ENCODE measurements at places on chromosomes 12 and 14.

DNA sequence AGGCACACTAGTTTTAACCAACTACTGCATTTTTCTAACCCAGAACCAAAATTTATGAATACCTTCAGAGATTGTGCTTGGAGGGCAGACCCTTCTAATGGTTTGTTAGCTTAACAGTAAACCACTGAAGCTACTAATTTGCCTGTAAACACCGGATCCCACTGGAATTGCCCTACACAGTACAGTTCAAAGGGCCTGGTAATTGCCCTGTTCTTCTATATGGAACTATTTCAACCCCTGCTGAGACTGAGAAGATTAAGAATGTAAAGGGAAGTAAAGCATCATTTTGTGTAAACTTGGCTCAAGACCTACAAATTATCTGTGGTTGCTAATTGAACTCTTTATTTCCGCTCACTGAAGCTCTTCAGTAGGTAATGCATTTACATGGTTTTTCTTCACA, 468.1 kb downstream of the NPAS3 start:
- peak; percentile 86 for DNase-seq
- H3K4me3 ChIP-seq: no peak overlapping the region
- H3K4me1 ChIP-seq: peaks cover 10% of the 10 kb centered on the region
- no peaks in the 10 kb centered on the region for H3K36me3 ChIP-seq
- H3K27me3 ChIP-seq: no peaks in the 10 kb centered on the region

DNA sequence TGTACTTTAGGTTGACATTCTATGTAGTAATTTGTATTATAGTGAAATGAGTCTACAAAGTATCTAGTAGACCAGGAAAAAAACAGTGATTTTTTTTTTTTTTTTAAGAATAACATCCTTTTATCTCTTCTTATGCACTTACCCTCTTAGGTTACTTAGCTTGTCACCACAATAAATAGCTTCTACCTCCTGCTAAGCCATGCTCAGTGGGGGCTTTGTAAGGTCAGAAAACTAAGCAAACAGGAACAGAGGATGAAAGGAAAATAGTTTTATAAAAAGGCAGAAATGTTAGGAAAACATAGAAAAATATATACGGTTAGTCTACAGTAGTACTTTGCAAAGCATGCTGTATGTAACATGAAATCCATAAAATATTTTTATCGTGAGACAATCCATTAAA, 385.3 kb upstream of the ATXN7L3B start:
- no peak overlapping the region for H3K27ac ChIP-seq
- DNase-seq: no peak
- no peak overlapping the region for H3K4me3 ChIP-seq
- no peaks in the 10 kb centered on the region for H3K27me3 ChIP-seq

- H3K27ac ChIP-seq: no peak overlapping the region
- no peaks in the 10 kb centered on the region for H3K27me3 ChIP-seq
- peaks cover 12% of the 10 kb centered on the region for H3K36me3 ChIP-seq
Observed at GRCh38 chr14:76203086-76204001, 51.6 kb downstream of the GPATCH2L start.

DNA sequence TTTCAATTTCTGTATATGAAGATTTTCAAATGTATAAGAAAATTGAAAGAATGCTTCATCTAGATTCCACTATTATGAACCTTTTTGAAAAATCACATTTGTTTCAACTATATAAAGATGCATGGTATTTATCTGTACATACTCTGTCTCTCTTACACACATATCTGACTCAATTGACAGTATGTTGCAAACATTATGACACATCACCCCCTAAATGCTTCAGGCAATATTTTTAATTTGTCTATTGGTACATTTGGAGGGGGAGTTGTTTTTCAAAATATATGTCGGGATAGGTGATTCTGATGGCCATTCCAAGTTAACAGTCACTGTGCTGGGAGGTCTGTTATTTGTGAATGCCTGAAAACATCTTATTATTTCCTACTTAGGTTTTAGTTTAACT, 14.4 kb downstream of the PCNX1 start:
- no peaks in the 10 kb centered on the region for H3K27me3 ChIP-seq
- DNase-seq: no peak
- H3K27ac ChIP-seq: no peak overlapping the region
- H3K4me3 ChIP-seq: no peak overlapping the region
- H3K4me1 ChIP-seq: peaks cover 61% of the 10 kb centered on the region

GRCh38 chr12:90280564-90281058, 572.0 kb upstream of the ATP2B1 start:
- no peak for DNase-seq
- no peaks in the 10 kb centered on the region for H3K27me3 ChIP-seq
- no peaks in the 10 kb centered on the region for H3K36me3 ChIP-seq
- H3K4me1 ChIP-seq: no peaks in the 10 kb centered on the region
- no peak overlapping the region for H3K4me3 ChIP-seq

DNA sequence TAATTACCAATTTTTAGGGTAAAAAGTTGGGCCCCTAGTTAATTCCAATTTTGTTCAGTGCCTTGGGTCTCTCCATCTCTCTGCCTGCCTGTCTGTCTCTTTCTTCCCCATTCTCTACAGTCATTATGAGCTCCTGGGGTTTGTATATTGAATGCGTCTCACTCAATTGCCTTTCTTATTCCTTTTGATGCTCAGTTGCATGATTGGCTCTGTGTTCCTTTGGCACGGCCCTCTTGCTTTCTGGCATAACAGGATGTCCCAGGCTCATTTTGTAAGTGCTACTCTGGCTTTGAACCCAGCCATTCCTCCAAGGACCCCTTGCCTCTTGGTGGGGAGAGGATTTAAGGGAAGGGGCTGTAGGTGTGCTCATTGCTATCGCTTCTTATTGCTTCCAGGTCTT, 35.6 kb downstream of the ZNF664 start:
- H3K4me3 ChIP-seq: no peak overlapping the region
- no peaks in the 10 kb centered on the region for H3K4me1 ChIP-seq
- peaks cover 37% of the 10 kb centered on the region for H3K36me3 ChIP-seq
- H3K27me3 ChIP-seq: no peaks in the 10 kb centered on the region
- no peak overlapping the region for H3K27ac ChIP-seq

GRCh38 chr12:119020406-119021360, 39.3 kb downstream of the SRRM4 start:
- no peak overlapping the region for H3K4me3 ChIP-seq
- H3K36me3 ChIP-seq: no peaks in the 10 kb centered on the region
- H3K4me1 ChIP-seq: no peaks in the 10 kb centered on the region
- no peak overlapping the region for H3K27ac ChIP-seq
- DNase-seq: peak; percentile 62
- peaks cover 68% of the 10 kb centered on the region for H3K27me3 ChIP-seq

- H3K27ac ChIP-seq: peak overlapping the region; percentile 90
- H3K36me3 ChIP-seq: no peaks in the 10 kb centered on the region
- peaks cover 19% of the 10 kb centered on the region for H3K4me1 ChIP-seq
Observed at GRCh38 chr12:67649261-67649569, 670 bp downstream of the DYRK2 start.

DNA sequence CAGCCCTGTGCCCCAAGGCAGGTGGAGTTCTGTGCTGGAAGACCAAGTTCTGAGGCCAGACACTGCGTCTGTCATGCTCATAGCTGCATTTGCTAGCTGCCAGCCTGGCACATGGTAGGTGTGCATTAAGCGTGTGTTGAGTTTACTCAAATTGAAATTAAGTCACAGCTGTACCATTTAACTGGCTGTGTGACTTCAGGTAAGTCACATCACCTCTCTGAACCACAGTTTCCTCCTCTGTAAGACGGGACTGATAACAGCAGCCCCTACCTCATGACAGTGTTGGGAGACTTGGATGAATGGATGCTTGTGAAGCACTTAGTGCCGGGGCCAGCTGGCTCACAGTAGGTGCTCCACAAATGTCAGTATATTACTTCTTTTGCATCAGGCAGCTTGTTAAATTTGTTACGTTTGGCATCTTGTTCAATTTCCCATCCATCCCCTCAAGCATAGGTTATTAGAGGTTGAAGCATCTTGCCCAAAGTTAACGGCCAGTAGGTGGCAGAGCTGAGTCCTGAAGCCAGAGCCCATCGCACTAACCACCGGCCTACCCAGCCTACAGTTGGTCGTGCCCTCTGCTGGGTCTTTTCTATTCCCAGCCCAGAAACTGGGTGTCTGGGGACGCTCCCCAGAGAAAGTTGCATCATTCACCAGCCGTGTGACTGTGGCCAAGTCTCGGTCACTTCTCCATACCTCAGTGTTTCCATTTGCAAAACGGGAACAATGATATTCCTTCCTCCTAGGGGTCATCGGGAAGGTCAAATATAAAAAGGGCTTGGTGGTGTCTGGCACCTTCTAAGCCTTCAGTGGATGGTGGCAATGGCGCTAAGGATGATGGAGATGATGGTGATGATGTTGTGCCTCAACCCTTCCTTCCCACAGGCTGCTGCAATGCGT, 4.5 kb downstream of the DAO start:
- no peak overlapping the region for H3K4me3 ChIP-seq
- no peaks in the 10 kb centered on the region for H3K4me1 ChIP-seq
- peak; percentile 67 for DNase-seq
- H3K36me3 ChIP-seq: no peaks in the 10 kb centered on the region
- H3K27me3 ChIP-seq: no peaks in the 10 kb centered on the region

DNA sequence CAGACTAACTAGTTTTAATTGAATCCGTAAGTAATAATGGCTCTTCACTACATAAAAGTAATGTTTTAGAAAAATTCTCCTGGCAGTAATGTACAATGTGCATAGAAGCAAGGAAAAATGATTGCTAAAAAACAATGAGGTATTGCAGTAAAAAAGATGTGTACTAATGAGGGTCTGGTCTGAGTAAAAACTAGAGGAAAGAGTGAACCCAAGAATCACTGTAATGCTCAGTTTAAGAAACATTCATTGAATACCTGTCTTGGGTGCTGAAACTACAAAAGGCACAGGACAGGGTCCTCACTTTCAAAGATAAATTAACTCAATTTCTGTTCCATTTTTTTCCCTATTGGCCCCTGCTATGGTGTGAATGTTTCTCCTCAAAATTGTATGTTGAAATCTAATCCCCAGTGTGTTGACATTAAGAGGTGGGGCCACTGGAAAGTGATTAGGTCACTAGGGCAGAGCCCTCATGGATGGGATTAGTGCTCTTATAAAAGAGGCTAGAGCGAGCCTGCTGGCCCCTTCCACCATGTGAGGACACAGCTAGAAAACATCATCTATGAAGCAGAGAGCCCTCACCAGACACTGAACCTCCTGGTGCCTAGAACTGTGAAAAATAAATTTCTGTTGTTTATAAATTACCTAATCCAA, 51.6 kb downstream of the RPS6KA5 start:
- H3K36me3 ChIP-seq: no peaks in the 10 kb centered on the region
- no peak for DNase-seq
- H3K4me3 ChIP-seq: no peak overlapping the region
- no peaks in the 10 kb centered on the region for H3K4me1 ChIP-seq
- H3K27ac ChIP-seq: no peak overlapping the region

GRCh38 chr14:106586098-106586704, 1059.8 kb downstream of the TMEM121 start:
- no peaks in the 10 kb centered on the region for H3K27me3 ChIP-seq
- peak; percentile 64 for DNase-seq
- H3K4me3 ChIP-seq: no peak overlapping the region
- H3K36me3 ChIP-seq: no peaks in the 10 kb centered on the region

- no peak overlapping the region for H3K27ac ChIP-seq
- no peaks in the 10 kb centered on the region for H3K36me3 ChIP-seq
- DNase-seq: no peak
- no peaks in the 10 kb centered on the region for H3K27me3 ChIP-seq
Observed at GRCh38 chr14:89503431-89503996, 86.5 kb upstream of the FOXN3 start.

DNA sequence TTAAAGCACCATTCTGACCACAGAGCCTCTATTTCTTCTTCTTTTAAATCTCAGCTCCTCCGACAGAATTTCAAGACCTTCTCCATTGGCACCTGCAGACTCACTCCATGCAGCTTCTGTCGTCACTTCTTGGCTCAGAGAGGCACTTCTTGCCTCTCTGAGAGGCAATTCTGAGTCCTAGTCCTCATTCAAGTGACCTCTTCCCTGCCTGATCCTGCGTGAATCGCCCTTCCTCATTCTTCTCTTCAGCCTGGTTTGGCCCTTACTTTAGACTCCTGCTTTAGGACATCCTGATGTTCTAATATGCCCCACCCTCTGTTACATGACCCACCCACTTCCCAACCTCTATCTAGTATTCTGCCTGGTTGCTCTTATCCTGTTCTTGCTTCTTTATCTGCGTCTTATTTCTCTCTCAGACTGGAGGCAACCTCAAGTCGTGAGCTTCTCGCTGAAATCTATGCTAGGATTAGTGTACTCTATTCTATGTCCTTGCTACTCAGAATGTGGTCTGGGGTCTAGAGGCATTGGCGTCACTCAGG, 55.6 kb upstream of the CISTR start:
- H3K36me3 ChIP-seq: no peaks in the 10 kb centered on the region
- no peak for DNase-seq
- H3K4me1 ChIP-seq: no peaks in the 10 kb centered on the region

DNA sequence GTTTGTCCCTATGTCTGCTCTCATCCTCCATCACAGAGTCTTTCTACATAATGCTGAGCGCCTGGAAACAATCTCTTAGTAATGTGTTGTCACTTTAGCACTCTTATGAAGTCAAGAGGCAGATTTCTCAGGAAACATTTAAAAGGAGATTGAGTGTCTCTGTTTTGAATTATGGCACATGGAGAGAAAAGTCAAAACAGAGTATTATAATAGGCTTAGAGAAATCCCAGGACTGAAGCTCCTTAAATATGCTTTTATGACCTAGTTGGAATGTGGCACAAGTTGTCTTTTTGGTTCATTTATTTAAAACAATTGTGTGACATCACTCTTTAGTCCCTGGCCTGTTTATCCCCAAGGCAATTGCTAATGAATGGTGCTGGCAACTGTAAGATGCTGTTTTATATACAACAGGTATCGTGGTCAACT, 117.8 kb upstream of the HIF1A start:
- peak; percentile 26 for DNase-seq
- H3K27me3 ChIP-seq: no peaks in the 10 kb centered on the region
- no peak overlapping the region for H3K4me3 ChIP-seq
- peaks cover 16% of the 10 kb centered on the region for H3K4me1 ChIP-seq
- H3K36me3 ChIP-seq: no peaks in the 10 kb centered on the region

DNA sequence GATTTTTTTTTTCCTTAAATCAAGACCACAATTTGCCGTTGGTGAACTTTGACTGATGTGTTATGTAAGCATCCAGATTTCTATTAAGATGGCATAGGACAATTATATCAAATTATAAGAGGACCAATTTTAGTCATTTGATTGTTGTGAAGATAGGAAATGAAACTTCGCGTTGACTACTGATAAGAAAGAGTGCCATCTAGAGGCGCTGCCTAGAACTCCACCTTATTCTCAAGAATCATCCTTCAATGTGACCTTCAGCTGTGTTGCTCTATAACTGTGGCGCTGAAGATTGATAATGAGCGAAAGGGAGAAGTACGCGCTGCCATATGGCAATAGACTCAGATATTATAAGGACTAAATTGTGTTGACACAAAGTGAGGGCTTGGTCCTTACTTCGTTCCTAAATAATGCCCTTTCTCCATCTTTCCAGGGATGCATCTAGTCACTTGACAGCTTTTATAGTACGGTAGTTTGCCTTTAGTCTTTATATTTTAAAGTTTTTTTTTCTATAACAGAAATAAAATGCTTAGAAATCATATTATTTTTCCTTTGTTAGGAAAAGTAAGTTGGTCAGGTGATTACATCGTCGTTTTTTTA, 350.8 kb upstream of the STXBP6 start:
- DNase-seq: peak; percentile 79
- H3K4me1 ChIP-seq: peaks cover 31% of the 10 kb centered on the region
- H3K4me3 ChIP-seq: no peak overlapping the region
- peaks cover 8% of the 10 kb centered on the region for H3K27me3 ChIP-seq
